NCI-H187 (cell line): ENCODE measurements at places on chromosomes 7 and 10.

DNA sequence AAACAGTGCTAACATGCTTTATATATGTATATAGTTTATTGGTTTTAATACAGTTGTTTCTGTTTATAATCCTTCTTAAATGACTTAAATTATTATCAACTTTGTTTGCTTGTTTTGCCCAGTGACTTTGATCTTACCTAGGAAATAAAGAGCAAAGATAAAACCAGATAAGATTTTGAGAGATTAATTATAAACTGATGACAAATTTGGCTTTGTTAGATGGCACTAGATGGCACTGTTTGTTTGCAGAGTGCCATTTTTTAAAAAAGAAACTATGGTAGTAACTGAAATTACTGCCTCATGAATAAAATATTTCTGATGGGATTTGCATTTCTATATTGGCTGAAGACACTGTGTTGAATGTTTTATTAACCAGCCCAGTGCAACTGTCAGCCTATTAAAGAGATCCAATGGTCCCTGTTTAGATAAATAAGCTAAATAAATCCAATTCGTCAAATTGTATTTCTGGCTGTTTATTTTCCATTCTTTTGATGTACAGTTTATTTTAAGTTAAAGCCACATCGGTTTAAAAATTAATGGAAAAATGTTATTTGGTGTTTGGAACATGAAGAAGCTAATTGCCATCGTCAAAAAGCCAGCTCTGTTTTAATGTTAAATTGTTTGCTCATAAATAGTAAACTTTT, 28.7 kb downstream of the VTI1A start:
- no peak for DNase-seq

GRCh38 chr7:16034353-16034752, 347.9 kb upstream of the MEOX2 start:
- DNase-seq, result no peak

DNA sequence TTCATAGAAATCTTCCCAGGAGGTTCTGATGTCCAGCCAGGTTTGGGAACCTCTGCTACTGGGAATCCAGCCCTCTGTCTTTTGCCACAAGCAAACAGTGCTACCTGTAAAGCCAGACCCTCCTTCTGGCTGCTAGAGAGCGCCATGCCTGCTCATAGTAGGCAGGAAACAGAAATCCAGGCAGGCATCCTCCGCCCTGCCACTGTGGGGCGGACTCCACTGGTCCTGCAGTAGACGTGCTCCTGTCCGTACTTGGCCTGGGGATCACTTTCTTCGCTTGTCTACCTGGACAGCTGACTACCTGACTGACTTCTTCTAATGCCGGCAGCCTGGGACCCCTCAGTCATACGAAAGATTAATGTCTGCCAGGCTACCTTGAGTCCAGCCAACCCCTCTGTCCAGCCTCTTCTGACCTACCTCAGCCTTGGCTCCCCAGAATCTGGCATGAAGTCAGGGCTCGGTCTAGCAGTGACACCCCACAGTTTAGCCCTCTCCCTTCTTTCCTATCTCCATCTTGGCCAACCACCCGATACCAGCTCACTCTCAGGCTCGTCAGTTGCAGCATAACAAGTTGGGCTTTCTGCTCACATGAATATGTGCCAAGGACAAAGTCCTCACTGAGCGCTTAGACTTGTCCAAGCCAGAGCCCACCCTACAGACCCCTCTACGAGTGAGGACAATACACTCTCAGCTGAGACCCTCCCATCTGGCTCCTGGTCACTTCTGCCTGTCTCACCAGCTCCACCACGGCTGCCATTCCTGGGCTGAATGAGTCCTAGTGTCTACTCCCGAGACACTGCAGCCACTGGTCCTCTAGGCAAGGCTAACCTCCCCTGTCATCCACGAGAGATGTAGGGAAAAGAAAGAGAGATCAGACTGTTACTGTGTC, 43.9 kb upstream of the OPALIN start:
- DNase-seq, result no peak

- DNase-seq, result no peak
These were observed 31.8 kb upstream of the TOMM7 start for GRCh38 chr7:22854158-22855048.

- no peak for DNase-seq
These were observed 11.5 kb upstream of the ANAPC16 start for GRCh38 chr10:72204296-72204695.

GRCh38 chr7:25216837-25217236, 11.4 kb downstream of the NPVF start:
- no peak for DNase-seq

- no peak for DNase-seq
These were observed 11.6 kb downstream of the MCMBP start for GRCh38 chr10:119860866-119861607.

DNA sequence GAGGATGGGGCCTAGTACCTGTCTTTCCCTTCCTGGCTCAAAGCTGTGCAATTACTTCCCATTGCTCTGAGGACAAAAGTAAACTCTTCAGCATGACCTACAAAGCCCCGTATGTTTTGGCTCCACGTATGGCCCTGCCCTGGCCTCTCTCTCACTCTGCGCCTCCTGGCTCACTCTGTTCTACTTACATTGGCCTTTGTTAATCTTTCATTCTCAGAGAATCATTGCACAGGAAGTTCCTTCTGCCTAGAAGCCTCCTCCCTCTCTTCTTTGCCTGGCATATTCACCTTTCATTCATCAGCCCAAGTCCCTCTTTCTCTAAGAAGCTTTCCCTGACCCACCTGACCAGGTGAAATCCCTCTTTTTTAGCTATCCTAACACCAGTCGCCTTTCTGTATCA, 23.9 kb downstream of the LIPM start:
- no peak for DNase-seq

- DNase-seq, result no peak
These were observed 341.5 kb upstream of the AOAH start for GRCh38 chr7:37065779-37066271.

GRCh38 chr10:93468461-93469213, 13.5 kb downstream of the MYOF start:
- no peak for DNase-seq

GRCh38 chr10:109062371-109062770, 860.9 kb downstream of the XPNPEP1 start:
- no peak for DNase-seq

- no peak for DNase-seq
These were observed 446.1 kb downstream of the GRM8 start for GRCh38 chr7:126806614-126807013.

DNA sequence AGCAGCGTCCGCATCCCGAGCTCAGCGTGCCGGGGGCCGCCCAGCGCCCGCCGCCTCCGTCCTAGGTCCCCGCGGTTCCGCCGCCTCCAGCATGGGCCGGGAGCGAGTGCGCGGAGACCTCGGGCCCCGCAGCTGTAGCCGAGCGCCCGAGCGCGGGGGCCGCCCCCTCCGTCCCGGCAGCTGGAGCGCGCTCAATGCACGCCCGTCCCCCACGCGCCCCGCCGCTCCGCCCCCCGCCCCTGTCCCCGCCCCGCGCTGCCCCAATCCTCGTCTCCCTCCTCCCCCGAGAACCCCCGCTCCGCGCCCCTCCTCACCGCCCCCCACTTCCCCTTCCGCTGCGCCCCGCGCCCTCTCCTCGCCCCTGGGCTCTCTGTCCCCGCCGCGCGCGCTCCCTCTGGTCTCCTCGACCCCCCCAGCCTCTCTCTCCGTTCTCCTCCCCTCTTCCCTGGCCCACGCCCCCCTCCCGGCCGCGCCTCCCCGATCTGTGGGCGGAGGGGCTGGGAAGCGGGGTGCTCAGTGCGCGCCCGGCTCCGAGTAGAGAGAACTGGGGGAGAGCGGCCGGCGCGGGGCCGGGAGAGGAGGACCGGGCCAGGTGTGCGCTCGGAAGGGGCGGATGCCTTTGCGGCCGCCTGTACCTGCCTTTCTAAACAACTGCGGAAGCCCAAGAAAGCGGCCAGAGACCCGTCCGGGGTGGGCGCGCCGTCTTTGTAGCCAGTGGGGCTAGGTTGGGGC, at the start of gene VIPR2:
TSS of gene VIPR2 (minus strand) at position 110 of the 732 bp plus-strand sequence. CDS start at position 14, 96 bp downstream.
- DNase-seq, result no peak
